Breast epithelium (tissue), 4 donors: ENCODE measurements at places on chromosomes 6 and 20. TPM values are rescaled to one million over a fixed set of nuclear protein-coding genes. Genes with fewer than 3 reads are reported as not detected.

Gene TOX2
- 7.4 TPM for total RNA-seq

DNA sequence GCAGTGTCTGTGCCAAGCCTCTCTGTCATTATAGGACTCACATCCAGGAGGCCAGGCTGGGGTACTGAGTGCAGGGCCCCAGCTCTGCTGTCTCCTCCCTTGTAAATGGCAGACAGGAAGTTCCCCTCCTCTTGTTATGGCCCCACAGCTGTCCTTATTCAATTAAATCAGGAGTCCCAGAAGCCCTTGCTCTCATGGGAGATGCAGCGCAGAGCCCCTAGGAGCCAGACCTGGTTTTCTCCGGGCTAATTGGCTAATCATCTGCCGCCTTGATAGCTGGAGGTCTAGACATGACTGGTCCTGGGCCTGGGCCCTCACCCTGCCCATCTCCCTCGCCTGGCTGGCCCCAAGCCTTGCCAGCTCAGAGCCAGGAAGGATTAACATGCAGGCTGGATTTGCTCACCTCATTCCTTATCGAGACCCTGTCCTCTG lies 172.0 kb downstream of the VEGFA start:
- DNase-seq: no peak

Gene AVP
- not detected for total RNA-seq

DNA sequence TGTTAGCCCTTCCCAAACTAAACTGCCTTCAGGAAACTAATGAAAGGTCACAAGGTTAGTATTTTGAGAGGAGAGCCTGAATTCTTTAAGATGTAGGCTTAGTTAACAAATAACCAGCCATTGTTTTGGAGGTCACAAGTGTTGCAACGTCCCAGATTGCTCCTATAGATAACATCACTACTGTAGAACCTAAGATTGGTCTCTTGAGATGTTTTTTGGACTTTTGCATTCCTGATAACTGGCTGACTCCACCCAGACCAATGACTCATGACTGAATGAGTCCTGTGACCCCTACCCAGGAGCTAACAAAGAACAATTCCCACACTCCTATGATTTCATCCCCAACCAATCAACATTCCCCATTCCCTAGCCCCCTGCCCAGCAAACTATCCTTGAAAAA lies 178.8 kb downstream of the SCP2D1 start:
- no peak for DNase-seq

GRCh38 chr20:23622839-23623343 lies 14.9 kb downstream of the CST3 start:
- DNase-seq: no peak

- no peak for DNase-seq
Observed at GRCh38 chr6:142303176-142303533, 1.3 kb downstream of the ADGRG6 start.

Gene PAX1
- not detected for total RNA-seq

GRCh38 chr6:101545191-101545590 lies 151.7 kb downstream of the GRIK2 start:
- no peak for DNase-seq

GRCh38 chr20:21450572-21450971 lies 53.2 kb upstream of the NKX2-4 start:
- no peak for DNase-seq

DNA sequence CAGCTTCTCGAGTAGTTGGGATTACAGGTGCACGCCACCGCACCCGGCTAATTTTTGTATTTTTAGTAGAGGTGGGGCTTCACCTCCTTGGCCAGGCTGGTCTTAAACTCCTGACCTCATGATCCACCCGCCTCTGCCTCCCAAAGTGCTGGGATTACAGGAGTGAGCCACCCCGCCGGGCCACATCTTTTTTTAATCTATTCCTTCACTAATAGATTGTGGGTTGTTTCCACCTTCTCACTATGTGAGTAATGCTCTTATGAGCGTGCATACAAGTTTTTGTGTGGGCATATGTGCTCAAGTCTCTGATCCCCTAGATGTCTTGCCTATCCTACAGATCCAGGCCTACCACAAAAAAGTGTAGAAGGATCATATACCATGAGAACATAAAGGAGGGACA lies 30.7 kb downstream of the CARMIL1 start:
- no peak for DNase-seq

Gene KIF25
- total RNA-seq: not detected

DNA sequence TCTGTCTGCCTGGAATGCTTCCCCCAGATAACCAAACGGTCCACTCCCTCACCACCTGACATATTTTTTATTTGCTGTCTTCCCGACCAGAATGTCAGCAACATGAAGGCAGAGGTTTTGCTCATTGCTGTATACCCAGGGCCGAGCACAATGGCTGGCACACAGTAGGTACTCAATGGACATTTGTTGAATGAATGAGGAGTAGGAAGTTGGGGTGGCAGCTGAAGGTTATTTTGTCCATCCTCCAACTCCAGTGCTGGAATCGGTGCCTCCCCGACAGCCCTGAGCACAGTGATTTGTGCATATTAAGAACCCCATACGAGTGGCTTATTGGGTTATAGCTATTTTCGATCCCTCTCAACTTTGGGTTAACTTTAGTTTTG lies 10.3 kb downstream of the DUSP15 start:
- no peak for DNase-seq

DNA sequence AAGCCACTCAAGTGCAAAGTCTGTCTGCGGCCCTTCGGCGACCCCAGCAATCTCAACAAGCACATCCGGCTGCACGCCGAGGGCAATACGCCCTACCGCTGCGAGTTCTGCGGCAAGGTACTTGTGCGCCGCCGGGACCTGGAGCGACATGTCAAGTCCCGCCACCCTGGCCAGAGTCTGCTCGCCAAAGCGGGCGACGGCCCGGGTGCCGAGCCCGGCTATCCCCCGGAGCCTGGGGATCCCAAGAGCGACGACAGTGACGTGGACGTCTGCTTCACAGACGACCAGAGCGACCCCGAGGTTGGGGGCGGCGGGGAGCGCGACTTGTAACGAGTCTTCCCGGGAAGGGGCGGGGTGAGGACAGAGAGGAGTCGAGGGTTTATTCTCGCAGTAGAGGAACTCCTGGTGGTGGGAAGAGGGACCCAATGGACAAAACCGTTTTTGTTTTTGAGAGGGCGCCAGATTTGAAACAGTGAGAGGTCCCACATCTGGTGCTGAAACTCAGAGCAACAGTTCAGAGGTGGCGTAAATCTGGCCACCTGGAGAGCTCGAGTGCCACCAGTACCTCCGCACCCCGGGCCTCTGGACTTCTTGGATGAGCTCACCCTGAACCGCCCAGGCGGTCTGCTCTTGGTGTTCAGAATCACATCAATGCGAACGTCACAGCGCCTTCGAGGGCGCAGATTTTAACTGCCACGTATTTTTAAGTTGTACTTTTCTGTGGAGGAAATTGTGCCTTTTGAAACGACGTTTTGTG lies 8.0 kb downstream of the PRDM13 start:
- DNase-seq: no peak
